ENCODE measurements at places on chromosomes 4 and X. TPM values are rescaled to one million over a fixed set of nuclear protein-coding genes. Genes with fewer than 3 reads are reported as not detected.

ZNF182 gene
- total RNA-seq = 3.2 TPM

ADH1C gene
- 2.6 TPM for total RNA-seq

DNA sequence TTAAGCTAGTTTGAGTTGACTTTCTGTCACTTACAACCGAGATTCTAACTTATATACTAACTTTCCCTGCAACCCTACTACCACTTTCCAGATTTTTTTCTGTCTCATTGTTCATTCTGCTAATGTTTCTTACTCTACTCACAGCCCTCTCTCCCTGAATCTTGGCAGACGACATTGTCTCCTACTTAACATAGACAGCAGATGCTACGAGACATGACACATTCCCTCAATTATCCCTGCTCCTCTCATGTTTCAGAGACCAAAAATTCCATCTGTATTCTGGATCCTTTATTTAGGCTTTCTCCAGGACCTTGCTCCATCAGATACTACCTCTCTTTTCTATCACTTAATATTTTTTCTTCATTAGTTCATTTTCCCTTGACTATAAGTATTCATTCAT lies 379.1 kb upstream of the TEX13C start:
- no peaks in the 10 kb centered on the region for H3K4me1 ChIP-seq
- no peaks in the 10 kb centered on the region for H3K36me3 ChIP-seq
- H3K27ac ChIP-seq = no peak overlapping the region

- H3K4me1 ChIP-seq = no peaks in the 10 kb centered on the region
- H3K36me3 ChIP-seq = no peaks in the 10 kb centered on the region
- H3K4me3 ChIP-seq = no peak overlapping the region
Observed at GRCh38 chrX:57267308-57267707, 19.2 kb upstream of the FAAH2 start.

DNA sequence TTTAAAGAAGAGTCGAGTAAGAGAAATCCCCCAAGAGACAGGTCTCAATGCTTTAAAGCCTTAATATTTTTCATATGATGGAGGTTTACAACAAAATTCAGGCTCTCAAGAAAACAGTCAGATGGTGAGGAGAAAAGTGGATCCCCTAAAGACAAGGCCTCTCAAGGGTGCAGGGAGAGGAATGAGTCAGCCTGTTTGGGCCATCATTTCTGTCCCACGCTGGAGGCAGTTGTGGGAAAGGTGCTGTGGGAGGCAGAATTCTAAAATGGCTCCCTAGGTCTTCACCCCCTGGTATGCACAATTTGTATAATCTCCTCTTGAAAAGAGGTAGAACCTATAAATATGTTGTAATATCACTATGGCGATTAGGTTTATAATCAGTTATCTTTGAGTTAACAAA lies 4.6 kb upstream of the TIFA start:
- no peaks in the 10 kb centered on the region for H3K36me3 ChIP-seq
- no peak overlapping the region for H3K27ac ChIP-seq
- no peak for DNase-seq
- no peak overlapping the region for H3K4me3 ChIP-seq
- H3K27me3 ChIP-seq = no peaks in the 10 kb centered on the region

ARX gene
- total RNA-seq = not detected

RHOXF2 gene
- not detected for total RNA-seq

DNA sequence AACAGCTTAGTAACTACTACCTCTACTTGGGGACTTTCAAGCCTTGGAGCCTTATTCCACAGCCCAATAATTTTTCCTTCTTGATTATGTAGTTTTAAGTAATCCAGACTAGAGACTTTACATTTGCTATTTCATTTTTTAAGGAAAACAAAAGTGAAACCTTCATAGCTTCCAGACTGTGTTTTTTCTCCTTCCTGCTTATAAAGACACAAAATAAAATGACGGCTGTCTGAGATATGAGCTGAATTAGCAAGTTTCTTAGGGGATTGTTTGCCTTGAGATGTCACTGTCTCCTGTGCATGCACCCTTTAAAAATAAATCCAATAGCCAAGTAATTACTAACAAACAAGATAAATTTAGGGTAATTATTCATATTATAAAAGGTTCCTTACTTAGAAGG lies 78.8 kb upstream of the PACRGL start:
- H3K4me1 ChIP-seq = no peaks in the 10 kb centered on the region
- H3K27me3 ChIP-seq = no peaks in the 10 kb centered on the region
- H3K27ac ChIP-seq = no peak overlapping the region
- H3K4me3 ChIP-seq = no peak overlapping the region
- DNase-seq = no peak

SLC25A14 gene
- total RNA-seq = 6.7 TPM

DNA sequence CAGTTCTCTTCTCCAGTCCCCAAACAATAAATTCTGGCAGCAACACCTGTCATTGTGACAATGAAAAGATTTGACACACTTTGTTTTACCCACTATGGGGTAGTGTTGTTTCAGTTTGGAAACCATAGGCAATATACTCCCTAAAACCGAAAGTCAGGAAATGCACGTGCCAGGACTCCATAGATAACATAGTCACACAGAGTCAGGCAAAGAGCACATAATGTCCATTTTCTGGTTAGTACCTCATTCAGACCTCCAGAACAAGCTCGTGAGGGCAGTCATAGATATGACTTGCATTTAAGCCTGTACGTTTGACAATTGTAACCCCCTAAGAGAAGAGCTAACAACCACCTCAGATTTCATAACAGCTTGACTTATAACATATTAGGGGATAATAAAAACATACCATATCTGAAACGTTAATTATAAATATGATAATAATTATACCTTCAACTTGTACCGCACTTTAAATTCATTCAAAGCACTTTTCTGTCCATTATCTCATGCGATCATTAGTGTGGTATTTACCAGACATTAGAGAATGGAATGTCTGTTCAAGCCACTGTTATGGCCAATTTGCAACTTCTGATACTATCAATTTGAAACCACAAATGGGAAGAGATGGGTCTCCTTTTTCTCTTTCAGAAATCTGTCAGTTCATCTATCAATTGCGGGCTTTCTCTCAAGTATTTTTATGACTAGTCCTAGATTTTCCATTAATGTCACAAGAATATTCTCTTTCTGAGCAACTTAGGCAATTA lies 147.4 kb downstream of the LDB2 start:
- H3K27ac ChIP-seq = no peak overlapping the region
- peaks cover 5% of the 10 kb centered on the region for H3K27me3 ChIP-seq
- H3K4me1 ChIP-seq = peaks cover 3% of the 10 kb centered on the region
- no peak for DNase-seq

All from left ventricle myocardium inferior (tissue), 1 donor.